Stimulated activated CD4-positive, alpha-beta T cell treated with anti-CD3 and anti-CD28 coated beads, Interleukin-4, amount 100 ng/mL, for 48 hours (primary cell): ENCODE measurements at places on chromosomes 11 and 22.
A peak's percentile ranks its signal among the peaks of the same experiment; 100 is the strongest.

DNA sequence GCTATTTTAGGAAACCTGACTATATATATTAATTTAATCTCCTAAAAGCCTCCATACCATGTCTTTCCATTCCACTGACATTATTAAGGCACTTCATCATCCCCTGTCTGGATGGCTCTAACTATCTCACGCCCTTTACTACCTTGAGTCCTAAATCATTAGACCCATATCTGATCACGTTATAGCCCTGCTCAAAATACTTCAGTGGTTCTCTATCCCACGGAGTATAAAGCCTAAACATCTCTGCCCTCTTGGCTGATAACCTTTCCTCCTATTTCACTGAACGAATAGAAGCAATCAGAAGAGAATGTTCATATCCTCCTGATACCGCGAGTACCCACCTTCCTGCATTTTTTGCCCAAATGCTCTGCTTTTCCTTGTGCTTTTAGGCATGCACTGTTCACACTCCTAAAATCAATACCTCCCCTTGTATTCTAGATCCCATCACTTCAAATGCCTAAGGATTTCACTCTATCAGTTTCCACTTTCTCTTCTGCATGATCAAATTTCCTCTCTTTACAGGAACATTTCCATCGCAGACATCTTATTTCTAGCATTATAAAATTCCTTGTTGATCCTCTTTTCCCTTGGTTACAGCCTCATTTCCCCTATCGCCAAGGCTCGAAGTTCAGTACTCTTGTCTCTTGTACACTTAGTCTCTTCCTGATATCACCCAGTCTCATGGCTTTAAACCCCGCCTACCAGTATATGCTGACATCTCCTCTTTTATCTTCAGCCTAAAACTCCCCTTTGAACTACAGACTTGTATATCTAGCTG lies 45.0 kb upstream of the BIRC3 start:
- DNase-seq: no peak

- no peak for DNase-seq
These were observed 82.1 kb downstream of the ARHGAP42 start for GRCh38 chr11:100769165-100769564.

DNA sequence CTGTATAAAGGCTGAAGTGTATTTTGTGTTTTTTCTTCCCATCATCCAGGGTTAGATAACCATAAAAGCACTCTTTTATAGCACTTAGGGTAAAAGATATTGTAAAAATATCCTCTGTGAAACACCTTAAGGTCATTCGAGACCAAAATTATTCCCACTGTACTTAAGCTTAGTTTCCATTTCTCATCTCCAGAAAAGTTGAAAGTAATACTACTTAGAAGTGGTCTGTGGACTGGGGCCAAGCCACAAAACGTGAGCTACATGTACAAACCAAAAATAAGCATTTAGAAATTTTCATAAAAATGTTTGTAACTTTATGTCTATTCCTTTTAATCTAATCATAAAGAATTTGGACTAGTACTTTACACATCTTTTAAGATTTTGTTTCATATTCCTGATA lies 142.0 kb upstream of the NTM start:
- no peak for DNase-seq

- DNase-seq: no peak
These were observed 114.9 kb upstream of the ALX4 start for GRCh38 chr11:44424841-44425240.

- no peak for DNase-seq
These were observed 3.3 kb upstream of the EPS8L2 start for GRCh38 chr11:702462-703461.

DNA sequence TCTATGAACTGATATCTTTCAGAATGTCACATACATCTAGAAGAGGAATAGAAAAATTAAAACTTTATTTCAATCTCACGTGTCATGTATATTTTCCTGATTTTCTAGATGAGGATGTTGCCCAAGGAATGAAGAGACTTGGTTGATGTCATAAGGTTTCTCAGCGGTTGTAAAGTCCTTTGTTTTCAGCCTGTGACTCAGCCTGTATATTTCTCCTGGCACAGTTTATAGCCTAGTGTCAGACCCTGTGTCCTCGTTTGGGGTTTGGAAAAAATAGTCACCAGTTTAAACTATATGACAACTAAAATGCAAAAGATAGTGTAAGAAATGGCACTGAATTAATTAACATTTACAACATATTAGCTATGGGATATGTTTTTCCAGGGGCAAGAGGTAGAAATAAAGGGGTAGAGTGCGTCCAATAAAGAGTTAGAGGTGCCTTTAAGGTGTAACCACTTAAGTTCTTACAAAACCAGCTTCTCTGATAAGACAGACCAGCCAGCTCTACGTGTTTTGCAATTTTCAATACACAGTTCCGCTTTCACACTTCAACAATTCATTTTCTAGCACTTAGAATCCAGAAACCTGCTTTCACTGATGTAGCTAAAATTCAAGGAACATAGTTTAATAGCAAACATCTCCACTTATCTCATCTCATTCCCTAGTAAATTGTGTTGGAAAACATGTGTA lies 1432.6 kb upstream of the TENM4 start:
- DNase-seq: no peak

DNA sequence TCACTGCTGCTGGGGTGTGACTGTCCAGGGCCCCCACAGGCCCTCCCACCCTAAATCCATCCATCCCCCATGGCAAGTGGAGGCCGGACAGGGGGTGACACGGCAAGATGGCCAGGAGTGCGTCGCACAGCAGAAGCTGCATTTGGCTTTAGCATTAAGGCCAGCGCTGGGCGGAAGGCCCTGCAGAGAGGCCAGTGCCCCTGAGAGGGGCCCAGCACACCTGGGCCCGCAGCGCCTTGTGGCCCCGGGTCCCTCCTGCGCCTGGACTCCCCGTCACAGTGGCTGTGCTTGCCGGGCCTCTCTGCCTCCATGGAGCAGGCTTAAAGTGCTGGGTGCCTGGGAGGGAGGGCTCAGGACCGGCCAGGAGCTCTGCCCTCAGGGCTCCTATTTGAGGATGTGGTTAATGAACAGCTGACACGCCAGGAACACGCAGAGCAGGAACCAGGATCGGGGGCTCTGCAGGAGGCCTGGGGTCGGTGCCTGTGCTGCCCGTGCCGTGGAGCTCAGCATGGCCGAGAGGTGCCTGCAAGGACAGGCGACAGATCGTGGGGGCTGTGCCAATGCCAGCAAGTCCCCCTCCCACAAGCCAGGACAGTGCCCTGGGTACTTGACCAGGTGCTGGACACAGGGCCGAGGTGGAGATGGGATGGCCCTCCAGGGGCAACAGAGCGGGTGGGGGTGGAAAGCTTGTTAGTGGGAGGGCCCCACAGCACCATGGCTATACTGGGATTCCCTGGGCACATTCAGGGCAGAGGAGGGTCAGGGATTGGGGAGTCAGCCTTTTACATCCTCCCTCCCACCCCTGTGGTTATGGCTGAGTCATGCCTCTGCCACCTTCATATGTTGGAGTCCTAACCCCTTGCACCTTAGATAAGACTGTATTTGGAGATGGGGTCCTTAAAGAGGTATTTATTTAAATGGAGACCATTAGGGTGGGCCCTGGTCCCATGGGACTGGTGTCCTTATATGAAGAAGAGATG lies 30.9 kb upstream of the CARS1 start:
- no peak for DNase-seq

DNA sequence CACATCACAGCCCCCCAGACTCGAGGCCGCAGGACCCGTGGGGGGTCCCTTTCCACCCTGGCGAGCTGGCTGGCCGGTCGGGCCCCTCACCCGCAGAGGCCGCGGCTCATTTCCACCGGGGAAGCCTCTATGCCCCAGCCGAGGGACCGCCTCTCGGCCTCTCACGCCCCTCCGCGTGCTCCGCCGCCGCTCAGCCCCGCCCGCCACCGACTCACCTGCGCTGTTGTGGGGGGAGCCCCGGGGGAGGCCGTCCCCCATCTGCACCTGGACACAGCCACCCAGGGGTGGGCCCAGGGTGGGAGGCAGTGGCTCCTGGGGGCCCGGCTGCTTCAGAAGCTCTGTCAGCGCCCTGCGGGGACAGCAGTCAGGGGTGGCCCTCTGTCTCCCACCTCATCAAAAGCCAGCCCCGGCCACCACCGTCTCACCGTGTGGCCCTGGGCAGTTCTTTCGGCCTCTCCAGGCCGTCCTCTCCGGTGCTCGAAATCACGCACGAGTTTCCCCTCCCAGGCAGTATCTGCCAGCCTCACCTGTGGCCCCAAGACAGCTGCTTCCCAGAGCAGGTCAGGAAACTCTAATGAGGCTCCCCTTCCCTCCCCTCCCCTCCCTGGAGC lies 3.8 kb downstream of the SHISA8 start:
- no peak for DNase-seq

GRCh38 chr11:5713695-5714094 lies 22.6 kb upstream of the OR56B1 start:
- DNase-seq: no peak

GRCh38 chr11:76901144-76901543 lies 40.4 kb downstream of the ACER3 start:
- no peak for DNase-seq

GRCh38 chr11:74783241-74783871 lies 34.7 kb downstream of the RNF169 start:
- DNase-seq: no peak

DNA sequence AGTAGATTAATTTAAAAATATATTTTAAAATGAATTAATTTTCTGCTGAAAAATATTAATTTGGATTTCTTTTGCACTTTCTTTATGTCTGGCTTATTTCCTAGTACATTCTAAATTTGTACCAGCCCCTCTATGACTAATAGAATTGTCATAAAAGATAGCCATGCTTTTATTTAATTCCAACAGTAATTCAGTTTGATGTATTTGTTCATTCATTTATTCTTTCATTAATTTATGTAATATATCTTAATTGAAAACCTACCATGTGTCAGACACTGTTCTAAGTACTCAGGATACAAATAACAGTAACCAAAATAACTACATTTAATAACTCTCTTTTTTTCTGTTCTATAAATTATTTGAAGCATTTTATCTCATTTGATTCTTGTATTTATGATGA lies 264.0 kb upstream of the CCDC179 start:
- no peak for DNase-seq

DNA sequence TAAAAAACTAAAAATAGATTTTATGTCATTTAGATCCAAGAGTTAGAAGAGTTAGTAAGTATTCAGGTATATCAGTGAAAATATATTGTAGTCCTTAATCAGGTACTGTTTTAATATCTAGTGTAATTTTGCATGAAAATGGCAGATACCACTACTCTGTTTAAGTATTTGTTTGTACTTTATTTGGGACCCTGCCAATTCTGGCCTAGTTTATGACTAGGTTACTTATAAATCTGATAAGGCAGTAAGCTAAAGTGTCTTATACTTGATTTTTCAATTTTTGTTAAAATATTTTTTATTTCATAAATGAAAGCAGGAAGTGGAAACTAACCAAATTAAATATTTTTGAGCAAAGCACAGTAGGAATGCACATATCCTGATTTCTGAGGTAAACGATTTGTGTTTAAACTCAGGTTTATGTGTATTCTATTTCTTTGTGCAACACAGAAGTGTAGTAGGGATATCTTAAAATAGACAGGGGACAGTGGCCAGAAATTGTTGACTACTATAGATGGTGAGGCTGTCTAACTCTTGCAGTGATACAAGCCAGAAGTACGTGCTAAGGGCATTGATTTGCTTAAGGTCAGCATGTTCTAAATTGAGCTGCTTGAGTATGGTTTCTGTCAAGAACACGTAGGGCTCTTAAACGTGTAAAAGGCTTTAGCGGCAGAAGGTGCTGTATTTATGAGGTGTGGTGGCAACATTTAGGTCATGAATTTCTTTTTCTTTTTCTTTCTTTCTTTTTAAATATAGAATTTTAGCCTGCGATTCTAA lies 34.0 kb downstream of the HIPK3 start:
- DNase-seq: no peak

DNA sequence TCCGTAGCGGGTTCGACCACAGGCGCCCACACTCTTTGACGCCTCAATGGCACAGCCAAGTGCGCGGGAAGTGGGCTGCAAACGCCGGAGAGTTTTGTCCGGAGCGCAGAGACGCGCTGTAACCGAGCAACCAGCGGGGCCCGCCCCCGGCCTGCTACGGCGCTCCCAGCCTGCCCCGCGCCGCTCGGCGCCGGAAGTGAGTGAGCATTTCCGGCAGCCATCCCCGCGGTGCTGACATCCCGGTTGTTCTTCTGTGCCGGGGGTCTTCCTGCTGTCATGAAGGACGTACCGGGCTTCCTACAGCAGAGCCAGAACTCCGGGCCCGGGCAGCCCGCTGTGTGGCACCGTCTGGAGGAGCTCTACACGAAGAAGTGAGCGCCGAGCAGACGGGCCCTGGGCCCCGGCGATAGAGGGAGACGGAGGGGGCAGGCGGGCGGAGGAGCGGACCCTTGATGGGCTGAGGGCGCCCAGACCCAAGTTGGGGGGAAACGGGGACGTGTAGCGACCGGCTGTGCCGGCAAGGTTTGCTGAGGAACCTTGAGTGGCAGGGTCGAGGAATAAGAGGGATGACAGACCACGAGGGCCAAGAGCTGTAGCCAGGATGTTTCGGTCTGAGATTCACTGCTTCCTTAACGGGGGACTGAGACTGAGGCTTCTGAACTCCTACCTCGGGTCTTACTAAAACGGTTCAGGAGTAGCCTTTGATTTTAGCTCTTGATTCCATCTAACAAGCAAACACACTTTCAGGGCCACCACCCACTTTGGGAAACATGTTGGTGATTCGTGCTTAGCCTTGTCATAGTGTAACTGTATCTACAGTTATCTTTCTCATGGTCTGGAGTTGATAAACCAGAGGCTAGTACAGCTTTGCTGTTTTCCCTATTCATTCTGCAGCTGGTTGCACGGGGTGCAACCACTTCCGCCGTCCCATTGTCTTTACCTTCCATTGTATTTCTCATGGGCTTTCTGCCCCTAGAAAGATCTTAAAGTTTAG lies at the start of gene PSMD13:
PSMD13 (plus strand) TSS at position 203 of the 994 bp plus-strand sequence; CDS start at position 277, 74 bp downstream.
- DNase-seq: peak; percentile 85

DNA sequence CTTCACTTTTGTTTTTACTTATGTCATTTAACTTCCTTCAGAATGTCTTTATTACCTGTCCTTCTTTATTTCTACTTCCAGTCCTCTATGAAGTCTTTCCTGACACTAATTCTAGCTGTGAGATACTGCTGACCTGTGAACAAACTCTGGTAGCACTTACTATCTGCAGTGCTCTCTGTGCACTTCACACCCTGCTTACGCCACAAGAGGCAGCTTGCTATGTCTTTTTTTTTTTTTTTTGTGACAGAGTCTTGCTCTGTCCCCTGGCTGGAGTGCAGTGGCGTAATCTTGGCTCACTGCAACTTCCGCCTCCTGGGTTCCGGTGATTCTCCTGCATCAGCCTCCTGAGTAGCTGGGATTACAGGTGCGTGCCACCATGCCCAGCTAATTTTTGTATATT lies 10.7 kb downstream of the STIM1 start:
- no peak for DNase-seq

DNA sequence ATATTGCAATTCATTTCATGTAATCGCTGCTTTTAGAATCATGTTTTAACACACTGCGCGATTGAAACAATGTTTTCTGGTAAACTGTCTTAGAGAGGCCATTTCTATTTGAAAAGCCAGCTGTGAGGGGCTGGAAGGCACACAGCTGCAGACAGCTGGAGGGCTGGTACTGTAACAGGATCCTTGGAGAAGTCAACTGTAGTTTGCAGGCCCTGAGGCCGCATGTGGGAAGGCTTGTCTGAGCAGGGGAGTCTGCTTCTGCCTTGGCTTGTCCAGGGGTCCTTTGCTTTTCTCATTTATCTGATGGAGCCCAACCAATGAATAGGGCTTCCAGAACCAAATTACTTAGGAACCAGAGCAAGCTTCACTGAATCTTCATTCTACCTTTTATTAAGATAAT lies 313.5 kb downstream of the BLID start:
- DNase-seq: no peak
